ENCODE measurements at places on chromosomes 6 and 20.

DNA sequence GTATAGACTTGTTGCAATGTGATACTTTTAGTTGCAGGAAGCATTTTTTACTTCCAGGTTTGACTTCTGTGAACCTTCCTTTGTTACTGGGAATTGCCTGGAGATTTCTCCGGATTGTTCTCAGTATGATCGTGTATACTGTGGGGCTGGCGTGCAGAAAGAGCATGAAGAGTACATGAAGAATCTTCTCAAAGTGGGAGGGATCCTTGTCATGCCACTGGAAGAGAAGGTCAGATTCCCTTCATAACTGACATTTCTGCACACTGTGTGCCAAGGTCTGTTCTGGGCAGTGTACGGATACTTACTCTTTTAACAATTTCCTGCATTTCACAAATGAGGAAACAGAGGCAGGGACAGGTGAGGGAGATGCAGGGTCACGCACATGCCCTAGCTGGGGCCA is 9.7 kb downstream of the PCMTD2 start:
- DNase-seq = no peak

- no peak for DNase-seq
Observed at GRCh38 chr6:52620055-52620905, 43.4 kb upstream of the TRAM2 start.

GRCh38 chr6:123150076-123150475 is 154.0 kb downstream of the CLVS2 start:
- no peak for DNase-seq

- DNase-seq = no peak
Observed at GRCh38 chr6:82750556-82750955, 315.1 kb downstream of the UBE3D start.

GRCh38 chr20:17680836-17681725 is 961 bp downstream of the RRBP1 start:
- DNase-seq = peak; percentile 55

GRCh38 chr6:46756469-46757213 is 9.9 kb downstream of the ANKRD66 start:
- DNase-seq = no peak

DNA sequence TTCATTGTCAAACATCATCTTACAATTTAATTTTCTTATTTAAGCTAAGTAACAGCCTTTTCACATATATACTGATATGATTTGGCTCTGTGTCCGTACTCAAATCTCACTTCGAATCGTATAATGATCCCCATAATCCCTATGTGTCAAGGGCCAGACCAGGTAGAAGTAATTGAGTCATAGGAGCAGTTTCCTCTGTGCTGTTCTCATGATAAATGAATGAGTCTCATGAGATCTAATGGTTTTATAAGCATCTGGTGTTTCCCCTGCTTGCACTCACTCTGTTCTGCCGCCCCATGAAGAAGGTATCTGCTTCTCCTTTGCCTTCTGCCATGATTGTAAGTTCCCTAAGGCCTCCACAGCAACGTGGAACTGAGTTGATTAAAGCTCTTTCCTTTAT is 25.1 kb upstream of the CMTR1 start:
- no peak for DNase-seq

DNA sequence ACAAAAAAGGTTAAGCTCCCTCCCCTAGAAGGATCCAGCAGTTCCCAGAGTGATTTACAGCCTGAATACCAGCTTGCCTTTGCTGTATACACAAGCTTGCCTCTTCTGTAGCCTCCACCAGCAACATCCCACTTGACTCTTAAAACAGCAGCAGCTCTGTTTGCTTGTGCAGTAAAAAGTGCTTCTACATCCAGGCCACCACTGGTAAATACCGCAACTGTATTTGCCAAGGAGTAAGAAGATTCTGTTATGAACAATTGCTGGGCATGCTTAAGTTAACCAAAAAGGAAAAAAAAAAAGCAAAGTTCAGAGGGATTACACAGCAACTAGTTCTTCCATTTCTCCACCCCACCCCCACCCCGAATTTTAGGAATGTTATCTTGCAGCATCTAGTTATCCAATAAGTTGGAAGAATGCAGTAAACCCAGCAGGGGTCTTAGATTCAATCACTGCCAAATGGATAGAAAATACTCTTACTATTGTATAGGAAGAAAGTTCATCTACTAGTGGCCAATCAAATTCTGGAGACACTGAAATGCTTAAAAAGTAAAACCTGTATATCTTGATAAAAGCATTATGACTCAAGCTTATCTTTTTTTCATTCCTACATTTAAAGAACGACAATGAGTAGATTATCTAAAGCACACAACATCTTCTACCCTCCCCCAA is 4.8 kb downstream of the SALL4 start:
- DNase-seq = no peak

- DNase-seq = no peak
Observed at GRCh38 chr6:43901733-43902230, 131.8 kb downstream of the VEGFA start.

DNA sequence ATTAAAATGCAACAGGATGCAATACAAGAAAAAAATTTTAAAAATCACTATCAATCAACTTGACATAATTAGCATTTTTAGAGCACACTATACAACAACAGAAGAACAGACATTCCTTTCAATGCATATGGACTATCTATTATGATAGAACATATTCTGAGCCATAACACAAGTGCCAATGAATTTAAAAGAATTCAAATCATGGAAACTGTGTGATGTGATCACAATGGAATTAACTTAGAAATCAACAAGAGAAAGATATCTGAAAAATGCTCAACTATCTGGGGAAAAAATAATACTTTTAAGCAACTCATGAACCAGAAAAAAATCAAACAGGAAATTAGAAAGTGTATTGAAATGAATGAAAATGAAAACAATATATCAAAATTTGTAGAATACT is 106.3 kb downstream of the ADTRP start:
- no peak for DNase-seq

DNA sequence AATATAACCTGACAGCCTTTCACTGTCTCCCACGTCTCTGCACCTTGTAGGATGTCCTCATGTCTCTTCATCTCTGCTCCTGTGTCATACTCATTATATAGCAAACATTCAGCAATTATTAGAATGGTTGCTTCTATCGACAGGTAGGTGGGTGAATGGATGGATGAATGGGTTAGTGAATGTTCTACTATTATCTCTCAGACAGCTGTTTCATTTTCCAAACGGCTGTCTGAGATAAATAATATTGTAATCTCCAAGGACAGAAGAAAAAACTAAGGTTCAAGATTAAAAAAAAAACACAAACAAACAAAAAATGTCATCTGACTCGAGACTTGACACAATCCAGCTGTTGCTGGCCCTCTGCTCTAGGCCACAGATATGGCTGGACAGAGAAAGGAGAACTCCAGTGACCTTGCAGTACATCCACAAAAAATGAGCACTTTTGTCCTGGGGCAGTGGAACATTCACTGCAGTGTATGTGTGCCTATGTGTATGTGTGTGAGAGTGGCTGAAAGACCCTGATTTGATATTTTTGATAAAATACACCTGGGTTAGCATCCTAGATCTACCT is 2.1 kb downstream of the HNF4A start:
- no peak for DNase-seq

- no peak for DNase-seq
Observed at GRCh38 chr6:145137425-145137824, 597.9 kb downstream of the EPM2A start.

GRCh38 chr6:36216559-36216958 is 20.0 kb downstream of the BRPF3 start:
- DNase-seq = no peak

DNA sequence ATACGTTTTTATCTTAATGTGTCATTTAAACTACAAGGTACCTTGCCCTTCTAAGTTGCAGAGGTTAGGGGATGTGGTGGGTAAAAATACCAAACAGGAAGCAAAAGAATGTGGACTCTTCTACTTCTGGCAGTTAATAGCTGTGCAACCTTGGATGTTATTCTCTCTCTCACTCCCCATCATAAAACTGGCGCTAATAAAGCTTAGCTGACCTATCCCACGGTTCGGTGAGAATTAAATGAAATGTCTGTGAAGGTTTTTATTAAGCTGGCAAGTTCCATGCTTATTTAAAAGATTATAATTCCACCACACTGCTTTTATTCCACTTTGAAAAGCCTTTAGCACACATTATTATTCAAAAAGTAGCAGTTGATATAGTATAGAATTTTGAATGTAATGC is 127.8 kb upstream of the SLC22A23 start:
- DNase-seq = no peak

DNA sequence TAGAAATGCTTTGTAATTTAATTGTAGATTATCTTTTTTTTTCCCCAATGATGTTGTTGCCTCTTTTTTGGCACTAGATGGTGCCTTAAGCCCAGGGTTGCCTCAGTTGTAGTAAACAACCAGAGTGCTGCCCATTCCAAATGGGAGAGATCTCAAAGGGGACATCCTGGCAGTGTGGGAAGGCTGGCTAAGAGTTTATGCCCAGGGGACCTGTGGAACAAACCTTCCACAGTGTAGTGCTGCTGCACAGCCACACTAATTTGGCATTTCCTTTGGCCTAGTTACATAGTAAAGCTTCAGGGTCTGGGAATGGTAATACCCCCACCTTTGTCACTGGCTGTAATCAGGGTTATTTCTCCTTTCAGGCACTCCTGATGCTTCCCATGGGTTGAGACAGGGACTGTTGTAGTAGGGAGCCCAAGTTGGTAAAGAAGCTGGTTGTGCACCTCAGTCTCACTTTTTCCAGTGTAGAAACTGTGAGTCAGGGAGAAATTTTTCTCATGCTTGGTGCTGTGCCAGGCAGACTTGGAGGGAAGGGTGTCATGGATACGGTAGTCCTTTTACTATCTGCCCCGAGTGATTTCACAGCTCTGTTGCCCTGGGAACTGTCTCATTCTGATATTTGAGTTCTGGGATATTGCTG is 177.8 kb upstream of the ECI2 start:
- no peak for DNase-seq

DNA sequence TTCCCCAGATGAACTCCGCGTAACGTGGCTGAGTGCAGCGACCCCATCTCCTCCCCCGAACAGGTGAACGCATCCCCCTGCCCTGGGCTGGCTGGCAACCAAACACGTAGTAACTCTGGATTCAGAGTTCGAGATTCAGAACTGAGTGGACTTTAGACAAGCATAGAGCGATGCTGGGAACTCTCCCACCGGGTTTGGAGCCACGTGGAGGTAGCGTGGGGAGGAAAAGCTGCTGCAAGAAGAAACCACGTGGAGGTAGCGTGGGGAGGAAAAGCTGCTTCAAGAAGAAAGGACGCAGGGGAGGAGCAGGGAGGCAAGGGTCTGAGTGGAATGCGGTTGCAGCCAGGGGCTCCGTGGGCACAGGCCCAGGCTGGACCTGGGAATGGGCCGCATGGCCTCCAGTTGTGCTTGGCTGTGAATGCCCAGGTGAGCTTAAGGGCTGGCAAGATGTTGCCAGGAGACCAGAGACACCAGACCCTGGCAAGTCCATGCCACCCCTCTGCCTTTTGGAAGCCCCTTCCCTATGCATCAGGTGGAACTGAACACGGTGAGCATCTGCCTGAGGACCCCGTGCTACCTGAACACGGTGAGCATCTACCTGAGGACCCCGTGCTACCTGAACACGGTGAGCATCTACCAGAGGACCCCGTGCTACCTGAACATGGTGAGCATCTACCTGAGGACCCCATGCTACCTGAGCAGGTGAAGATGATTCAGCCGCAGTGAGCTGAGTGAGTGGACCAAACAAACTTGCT is 118.0 kb upstream of the FRMD1 start:
- DNase-seq = no peak

DNA sequence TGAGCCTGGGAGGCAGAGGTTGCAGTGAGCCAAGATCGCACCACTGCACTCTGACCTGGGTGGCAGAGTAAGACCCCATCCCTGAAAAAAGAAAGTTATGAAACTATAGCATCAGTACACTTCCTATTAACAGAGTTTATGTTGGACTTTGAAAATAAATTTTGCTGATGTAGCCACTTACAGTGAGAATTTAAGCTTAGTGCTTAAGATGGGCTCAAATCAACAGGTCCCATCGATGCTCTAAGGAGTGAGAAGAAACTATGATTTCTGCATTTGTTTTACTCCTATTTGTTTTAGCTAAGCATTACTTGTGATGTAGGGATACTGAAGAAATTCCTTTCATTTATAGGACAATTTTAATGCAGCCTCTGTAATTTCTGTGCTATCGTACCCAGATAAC is 93.3 kb upstream of the CLDN20 start:
- DNase-seq = no peak

GRCh38 chr6:106027758-106028157 is 58.4 kb upstream of the PRDM1 start:
- no peak for DNase-seq

DNA sequence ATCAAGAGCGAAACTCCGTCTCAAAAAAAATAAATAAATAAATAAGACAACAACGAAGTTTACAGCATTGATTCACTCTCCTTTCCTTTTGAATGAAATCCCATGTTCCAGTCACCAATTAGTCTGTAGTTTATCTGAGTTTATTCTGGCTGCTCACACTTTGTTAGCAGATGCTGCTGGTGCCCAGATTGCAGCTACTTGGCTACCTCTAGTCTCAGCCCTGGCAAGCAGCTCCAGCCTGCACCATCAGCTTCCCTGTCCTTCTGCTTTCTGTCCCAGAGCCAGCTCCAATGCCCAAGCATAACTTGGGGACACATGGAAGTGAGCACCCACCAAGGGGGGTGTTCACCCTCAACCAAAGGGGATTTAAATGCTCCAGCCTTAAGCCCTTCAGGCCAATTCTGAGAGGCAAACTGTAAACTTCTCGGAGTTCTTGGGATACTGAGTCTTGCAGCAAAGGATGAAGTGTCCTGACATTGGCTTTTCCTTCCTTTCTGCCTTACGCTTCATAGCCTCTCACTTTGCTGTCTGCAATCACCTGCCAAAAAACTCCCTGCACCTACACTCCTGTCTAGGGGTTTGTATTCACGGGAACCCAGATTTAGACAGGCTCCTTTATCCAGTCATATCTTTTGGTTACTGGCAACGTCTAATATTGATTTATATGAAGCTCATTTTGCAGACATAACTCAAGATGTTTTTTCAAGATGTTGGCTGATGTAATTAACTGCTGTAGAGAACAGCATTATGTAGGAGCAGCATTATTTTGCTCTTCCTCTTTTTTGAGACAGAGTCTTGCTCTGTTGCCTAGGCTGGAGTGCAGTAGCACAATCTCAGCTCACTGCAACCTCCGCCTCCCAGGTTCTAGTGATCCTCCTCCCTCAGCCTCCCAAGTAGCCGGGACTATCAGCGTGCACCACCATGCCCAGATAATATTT is 9.8 kb upstream of the TASP1 start:
- no peak for DNase-seq

DNA sequence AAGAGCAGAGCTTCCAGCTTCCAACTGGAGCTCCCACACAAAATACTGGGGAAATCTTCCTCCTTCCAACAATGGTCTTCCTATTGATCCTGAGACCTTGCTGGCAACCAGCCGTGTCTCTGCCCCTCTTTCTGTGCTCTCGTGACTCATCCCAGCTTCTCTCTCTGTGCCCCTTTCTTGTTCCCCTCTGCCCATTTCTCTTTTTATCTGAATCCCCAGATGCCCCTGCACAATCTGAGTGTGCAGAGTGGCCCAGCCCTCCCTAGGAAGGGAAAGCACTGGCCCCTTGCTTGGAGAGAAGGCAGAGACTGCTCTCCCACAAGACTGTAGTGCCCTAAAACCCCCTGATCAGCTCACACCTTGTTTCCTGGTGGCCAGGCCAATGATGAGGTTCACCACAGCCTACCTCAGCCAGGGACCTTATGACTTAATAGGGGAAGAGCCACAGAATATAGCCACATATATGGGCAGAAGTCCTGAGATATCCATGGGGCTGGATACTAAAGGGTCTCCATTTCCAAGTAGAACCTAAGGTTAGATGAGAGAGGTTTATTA is 23.1 kb upstream of the MAS1L start:
- no peak for DNase-seq

GRCh38 chr6:117391874-117392583 is 33.7 kb downstream of the ROS1 start:
- DNase-seq = no peak
